Placental pericyte (primary cell): ENCODE measurements at places on chromosomes 5 and 9. TPM values are rescaled to one million over a fixed set of nuclear protein-coding genes. Genes with fewer than 3 reads are reported as not detected.

SOX30 gene
- under 0.01 TPM in 1 of 2 replicates, not detected in the other for total RNA-seq

CAMLG gene
- total RNA-seq, result 21.0 and 25.8 TPM in 2 replicates

ADRB2 gene
- total RNA-seq, result 0.66 and 2.3 TPM in 2 replicates

PDZD2 gene
- total RNA-seq, result 0.44 and 5.3 TPM in 2 replicates

SH3TC2 gene
- total RNA-seq, result 0.44 and 10.6 TPM in 2 replicates

NAIP gene
- 2.4 and 3.3 TPM in 2 replicates for total RNA-seq

CCIN gene
- 0.22 and 3.4 TPM in 2 replicates for total RNA-seq

ACSL6 gene
- not detected in 2 replicates for total RNA-seq

TMEM215 gene
- total RNA-seq, result not detected in 2 replicates

OR1J2 gene
- total RNA-seq, result not detected in 2 replicates

ANKRD55 gene
- 0.44 and 0.72 TPM in 2 replicates for total RNA-seq

NIPAL4 gene
- 0.57 and 1.8 TPM in 2 replicates for total RNA-seq

TMEM161B gene
- 12.3 and 17.6 TPM in 2 replicates for total RNA-seq

SHC3 gene
- 2.4 and 15.3 TPM in 2 replicates for total RNA-seq

EDIL3 gene
- total RNA-seq, result 8.1 and 54.3 TPM in 2 replicates

CARD9 gene
- 3.9 and 12.9 TPM in 2 replicates for total RNA-seq

FOXE1 gene
- 0.14 and 0.22 TPM in 2 replicates for total RNA-seq

ZCCHC7 gene
- total RNA-seq, result 16.3 and 29.5 TPM in 2 replicates

GRIN3A gene
- not detected in 2 replicates for total RNA-seq

INVS gene
- total RNA-seq, result 27.6 and 36.5 TPM in 2 replicates

TMC1 gene
- total RNA-seq, result 0.86 TPM in 1 of 2 replicates, not detected in the other

NANS gene
- 71.0 and 208 TPM in 2 replicates for total RNA-seq

PDCD1LG2 gene
- 16.0 and 49.5 TPM in 2 replicates for total RNA-seq

PFN3 gene
- total RNA-seq, result not detected in 2 replicates

ABO gene
- not detected in 2 replicates for total RNA-seq

MARVELD2 gene
- total RNA-seq, result 1.0 and 1.1 TPM in 2 replicates

SPOUT1 gene
- total RNA-seq, result 11.2 and 40.4 TPM in 2 replicates

GHR gene
- 0.22 and 0.86 TPM in 2 replicates for total RNA-seq

LCN1 gene
- total RNA-seq, result not detected in 2 replicates

ZNF366 gene
- total RNA-seq, result not detected in 2 replicates

TMEM252 gene
- not detected in 2 replicates for total RNA-seq

FOXI1 gene
- not detected in 2 replicates for total RNA-seq

OR1Q1 gene
- total RNA-seq, result not detected in 2 replicates

LPAR1 gene
- total RNA-seq, result 102 and 145 TPM in 2 replicates

OLFML2A gene
- 11.5 and 23.2 TPM in 2 replicates for total RNA-seq

PCDHA1 gene
- total RNA-seq, result not detected in 2 replicates

P4HA2 gene
- 168 and 206 TPM in 2 replicates for total RNA-seq

MARCOL gene
- not detected in 2 replicates for total RNA-seq

KCNV2 gene
- total RNA-seq, result not detected in 2 replicates

PPP6C gene
- 23.6 and 29.6 TPM in 2 replicates for total RNA-seq

ADAMTS16 gene
- 0.22 and 0.57 TPM in 2 replicates for total RNA-seq

PCDHB2 gene
- total RNA-seq, result 0.22 and 0.29 TPM in 2 replicates

SLC27A6 gene
- 0.44 and 0.57 TPM in 2 replicates for total RNA-seq
